Left renal cortex interstitium (tissue), 4 donors: ENCODE measurements at places on chromosomes 12 and 14. TPM values are rescaled to one million over a fixed set of nuclear protein-coding genes. Genes with fewer than 3 reads are reported as not detected.

ZNF268 gene
- polyA plus RNA-seq = 33.1 TPM

- no peak for DNase-seq
These were observed 1.4 kb upstream of the ABCD2 start for GRCh38 chr12:39620659-39621658.

DNA sequence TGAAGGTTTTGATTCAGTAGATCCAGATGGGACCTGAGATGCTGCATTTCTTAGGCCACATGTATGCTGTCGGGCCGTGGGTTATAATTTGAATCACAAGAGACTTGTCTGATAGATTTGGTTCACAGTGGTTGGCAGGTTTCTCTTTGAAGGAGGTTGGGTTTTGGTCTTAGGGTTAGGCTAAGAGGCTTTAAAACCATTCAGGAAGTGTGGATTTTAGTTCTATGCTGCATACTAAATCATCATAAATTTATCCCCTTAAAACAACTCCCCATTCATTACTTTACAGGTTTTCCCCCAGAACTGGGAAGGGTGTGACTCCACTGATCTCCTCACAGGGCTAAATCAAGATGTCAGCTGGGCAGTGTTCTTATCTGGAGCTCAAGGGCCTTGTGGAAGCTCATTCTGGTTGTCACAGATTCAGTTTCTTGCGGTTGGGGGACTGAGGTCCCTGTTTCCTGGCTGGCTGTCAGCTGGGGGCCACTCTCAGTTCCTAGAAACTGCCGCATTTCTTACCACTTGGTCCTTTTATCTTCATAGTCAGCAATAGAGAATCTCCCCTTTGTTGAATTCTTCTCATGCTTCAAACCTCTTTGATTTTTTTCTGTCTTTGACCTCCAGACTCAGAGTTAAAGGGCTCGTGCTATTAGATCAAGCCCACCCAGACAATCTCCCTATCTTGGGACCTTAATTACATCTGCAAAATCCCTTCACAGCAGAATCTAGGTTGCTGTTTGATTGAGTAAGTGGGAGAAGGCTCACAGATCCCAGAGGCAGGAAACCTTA lies 20.6 kb upstream of the PCNX1 start:
- DNase-seq = no peak

EXOC3L4 gene
- polyA plus RNA-seq = 5.8 TPM

DNA sequence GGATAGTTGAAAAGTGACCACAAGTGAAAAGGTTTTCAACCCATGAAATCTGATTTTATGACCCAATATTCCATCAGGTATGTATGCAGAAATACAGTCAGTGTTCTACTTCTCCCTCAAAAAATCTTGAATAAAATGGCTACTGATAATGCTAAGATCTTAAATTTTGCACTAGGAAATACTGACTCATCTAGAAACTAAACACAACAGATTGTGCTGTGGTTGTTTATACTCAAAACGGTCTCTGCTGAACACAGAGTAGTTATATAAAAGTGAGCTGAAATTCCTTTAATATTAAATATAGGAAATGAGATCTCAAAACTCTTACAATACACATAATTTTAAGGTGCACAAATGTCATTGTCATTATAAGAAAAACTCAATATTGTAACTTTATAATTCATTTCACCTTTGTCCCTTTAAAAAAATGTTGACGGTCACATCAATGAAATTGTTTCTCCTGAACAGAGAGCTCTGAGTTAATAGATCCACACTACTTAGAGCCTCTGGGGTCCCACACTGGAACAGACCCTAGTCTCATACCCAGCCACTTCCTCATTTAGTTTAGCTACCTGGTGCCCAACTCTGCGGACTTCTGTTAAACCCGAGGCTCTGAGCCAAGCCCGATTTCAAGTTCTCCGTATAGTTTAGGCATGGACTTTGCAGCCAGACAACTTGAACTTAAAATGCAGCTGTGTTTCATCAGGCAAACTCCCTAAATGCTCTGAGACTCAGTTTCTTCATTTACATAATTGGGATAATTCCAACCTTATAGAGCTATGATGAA lies 9.3 kb downstream of the COCH start:
- DNase-seq = no peak

GRCh38 chr12:5573390-5573789 lies 141.5 kb downstream of the NTF3 start:
- DNase-seq = no peak

DNA sequence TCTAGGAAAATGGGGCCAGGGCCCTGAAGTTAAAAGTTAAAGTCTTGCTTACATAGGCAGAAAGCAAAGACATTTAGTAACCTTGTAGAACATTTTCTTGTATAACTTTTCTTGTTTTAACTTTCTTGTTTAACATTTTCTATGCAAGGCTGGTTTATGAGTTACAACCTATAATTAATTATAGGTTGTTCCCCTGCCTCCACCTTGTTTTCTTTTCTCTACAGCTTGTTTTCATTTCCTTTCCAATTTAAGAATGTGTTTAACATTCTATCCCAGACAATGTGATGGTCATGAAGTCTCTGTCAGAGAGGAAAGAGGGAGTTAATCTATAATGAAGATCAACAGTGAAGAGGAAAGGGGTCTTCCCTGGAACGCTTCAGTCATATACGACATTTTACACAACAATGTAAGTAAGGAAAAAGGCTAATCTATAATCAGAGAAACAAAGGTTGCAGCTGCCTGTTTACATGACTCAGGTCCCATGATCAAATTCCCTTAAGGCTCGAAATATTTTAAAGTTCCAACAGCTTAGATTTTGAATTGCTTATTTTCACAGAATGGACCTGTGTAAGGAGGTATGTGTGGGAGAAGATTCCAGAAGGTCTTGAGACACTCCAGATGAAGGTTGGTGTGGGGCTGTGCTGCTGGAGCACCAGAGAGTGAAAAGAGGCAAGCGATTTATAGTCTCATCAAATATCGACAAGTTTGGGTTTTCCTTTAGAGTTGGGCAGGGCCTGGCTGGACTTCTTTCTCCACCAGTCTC lies 34.2 kb upstream of the TCL1B start:
- peak; percentile 51 for DNase-seq

DNA sequence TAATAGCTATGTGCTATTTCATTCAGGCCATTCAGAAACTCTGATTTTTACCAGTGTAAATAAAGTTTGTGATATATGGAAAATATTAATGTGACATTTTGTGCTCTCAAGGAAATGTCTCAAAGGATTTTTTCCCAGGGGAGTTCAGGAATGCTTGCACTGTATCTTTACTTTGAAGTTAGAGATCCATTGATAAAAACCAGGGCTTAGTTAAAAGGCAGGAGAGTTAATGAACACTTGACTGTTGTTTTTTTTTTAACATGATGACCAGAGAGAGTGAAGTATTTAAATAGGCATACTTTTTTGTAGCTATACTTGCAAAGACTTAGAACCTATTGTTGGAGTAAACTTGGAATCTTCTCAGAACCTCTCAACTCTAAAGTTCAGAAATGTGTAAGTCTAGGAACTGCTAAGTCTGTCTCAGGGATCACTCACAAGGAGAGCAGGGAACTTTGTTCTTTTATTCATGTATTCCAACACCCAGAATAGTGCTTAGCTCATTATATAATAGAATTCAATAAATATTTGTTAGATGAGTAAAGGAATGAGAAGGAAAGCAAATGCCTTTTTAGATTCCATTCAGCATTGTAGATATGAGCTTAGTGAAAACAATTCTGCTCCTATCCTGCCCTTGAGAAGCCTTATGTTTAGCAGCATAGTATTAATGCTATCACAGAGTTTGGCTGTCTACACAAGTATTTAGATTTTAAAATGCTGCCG lies 117.5 kb downstream of the DAAM1 start:
- no peak for DNase-seq

PRPH gene
- polyA plus RNA-seq = 0.59 TPM

GRCh38 chr12:54593725-54594124 lies 5.3 kb upstream of the PPP1R1A start:
- DNase-seq = no peak

GRCh38 chr14:103288076-103288766 lies 45.8 kb upstream of the EIF5 start:
- DNase-seq = no peak

MGAT4C gene
- polyA plus RNA-seq = 1.4 TPM

NKX2-1 gene
- not detected for polyA plus RNA-seq

LUM gene
- polyA plus RNA-seq = 87.5 TPM

EML1 gene
- polyA plus RNA-seq = 37.5 TPM

GRCh38 chr12:49647827-49648711 lies 24.7 kb downstream of the PRPF40B start:
- DNase-seq = no peak

DNA sequence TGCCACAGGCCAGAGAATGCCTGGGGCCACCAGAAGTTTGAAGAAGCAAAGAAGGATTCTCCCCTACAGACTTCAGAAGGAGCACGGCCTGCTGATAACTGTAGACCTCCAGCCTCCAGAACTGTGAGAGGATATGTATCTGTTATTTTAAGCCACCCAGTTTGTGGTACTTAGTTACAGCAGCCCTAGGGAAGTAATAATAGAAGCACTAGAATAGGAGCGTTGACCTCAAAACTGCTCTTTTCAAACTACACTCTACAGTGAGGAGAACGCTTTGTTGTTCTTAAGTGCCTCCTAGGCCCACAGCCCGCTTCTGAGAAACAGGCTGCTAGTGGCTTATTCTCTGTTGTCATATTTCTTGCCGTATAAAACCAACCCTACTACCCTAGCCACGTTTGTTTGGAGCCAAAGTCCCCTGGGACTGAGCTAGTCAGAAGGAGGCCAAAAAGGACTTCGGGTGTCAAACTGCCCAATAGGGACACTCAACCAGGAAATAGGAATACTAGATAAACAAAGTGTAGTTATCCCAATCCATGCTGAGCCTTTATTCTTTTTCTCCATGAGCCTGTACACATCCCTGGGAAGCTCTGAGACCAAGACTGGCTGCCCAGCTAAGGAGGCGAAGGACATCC lies 38.5 kb upstream of the FRS2 start:
- DNase-seq = no peak

DNA sequence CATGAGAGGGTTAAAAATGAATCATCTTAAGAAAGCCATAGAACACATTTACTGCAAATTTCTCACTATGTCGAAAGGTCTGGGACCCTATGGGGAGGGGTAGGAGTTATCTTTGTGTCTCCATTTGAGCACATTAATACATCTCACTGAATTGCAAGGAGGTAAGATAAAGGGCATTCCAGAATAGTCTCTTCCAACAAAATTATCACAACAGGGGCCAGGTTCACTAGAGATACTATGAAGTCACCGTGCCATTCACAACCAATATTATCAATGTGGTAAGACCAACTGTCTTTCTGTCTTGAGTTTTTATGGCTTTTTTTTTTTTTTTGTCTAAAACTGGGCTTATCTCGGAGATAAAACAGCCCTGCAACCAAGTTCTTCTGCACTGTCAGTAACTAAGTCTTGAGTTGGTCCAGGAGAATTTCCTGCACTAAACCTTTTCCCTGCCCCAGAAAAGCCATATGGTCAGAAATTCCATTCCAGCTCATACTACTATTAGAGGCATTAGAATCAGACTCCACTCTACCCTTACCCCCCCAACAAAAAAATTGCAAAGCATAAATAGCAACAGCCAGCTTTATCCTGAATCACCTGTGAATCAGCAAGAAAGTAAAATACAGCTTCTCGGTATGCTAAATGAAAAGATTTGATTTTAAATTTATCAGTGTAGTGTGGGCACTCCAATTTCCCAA lies 79.7 kb downstream of the PTPRR start:
- no peak for DNase-seq

KRT72 gene
- polyA plus RNA-seq = not detected

MCRS1 gene
- 85.6 TPM for polyA plus RNA-seq

DNA sequence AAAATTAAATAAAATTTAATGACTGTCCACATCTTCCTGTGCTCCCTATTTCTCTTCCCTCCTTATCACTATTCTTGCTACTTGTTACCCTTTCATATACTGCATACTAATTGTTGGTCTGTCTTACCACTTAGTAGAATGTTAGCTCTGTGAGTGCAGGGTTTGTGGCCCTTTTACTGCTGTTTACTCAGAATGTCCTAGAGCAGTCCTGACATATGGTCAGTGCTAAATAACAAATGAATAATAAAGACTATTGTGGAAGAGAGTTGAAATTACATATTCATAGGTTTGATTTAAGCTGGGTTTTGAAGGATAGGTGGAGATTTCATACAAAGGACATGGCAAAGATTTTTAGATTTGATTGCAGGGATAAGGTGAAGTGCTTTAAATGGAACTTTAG lies 24.5 kb downstream of the KTN1 start:
- no peak for DNase-seq

DNA sequence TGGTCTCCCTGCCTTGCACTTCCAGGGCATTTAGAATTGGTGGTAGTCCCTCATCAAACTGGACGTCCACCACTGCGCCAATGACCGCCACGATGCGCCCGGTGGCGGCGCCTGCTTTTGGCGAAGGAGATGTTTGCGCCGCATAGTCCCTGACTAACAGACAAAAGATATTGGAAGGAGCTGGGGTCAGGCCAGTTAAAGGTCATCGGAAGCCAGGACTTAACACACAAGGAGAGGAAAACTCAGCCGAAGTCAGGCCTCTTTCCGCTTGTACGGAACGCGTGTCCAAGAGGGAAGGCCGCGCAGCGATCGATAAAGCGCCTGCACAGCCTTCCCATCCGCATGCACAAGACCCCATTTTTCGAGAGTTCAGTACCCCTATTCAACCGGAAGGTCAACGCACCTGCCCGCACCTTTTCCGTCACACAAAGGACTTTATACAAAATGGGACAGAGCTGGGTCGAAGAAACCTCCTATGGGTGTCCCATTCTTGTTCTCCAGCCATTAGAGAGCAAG lies 525 bp downstream of the ATP5F1B start:
- no peak for DNase-seq

- DNase-seq = no peak
These were observed 473.1 kb downstream of the ETNK1 start for GRCh38 chr12:23098110-23098509.

CBX5 gene
- polyA plus RNA-seq = 115 TPM

MMP14 gene
- 186 TPM for polyA plus RNA-seq

- peak; percentile 25 for DNase-seq
These were observed 417 bp downstream of the GLS2 start for GRCh38 chr12:56487448-56488040.

GRCh38 chr14:101571004-101571403 lies 9.7 kb downstream of the DIO3 start:
- no peak for DNase-seq

TTC6 gene
- 0.53 TPM for polyA plus RNA-seq

GRCh38 chr14:20262642-20263128 lies 23.6 kb downstream of the OR11H4 start:
- DNase-seq = no peak

GRCh38 chr12:76634133-76634532 lies 74.6 kb upstream of the OSBPL8 start:
- DNase-seq = no peak

DNA sequence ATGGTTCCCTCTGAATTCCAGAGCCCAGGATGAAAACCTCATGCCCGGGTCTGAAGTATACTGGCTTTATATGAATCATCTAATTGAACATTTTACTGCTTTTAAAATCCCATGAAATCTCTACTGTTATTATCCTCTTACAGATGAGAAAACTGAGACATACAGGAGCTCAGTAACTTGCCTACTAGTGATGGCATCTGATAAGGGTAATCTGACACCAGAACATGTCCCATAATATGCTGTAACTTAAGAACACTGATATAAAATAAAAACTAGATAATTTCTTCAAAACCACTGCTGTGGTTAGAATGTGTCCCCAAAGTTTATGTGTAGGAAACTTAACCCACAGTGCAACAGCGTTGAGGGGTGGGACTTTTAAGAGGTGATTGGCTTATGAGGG lies 219.6 kb upstream of the TMTC1 start:
- no peak for DNase-seq
